Activated T-cell treated with anti-CD3 and anti-CD28 coated beads for 4 hours (primary cell): ENCODE measurements at places on chromosomes 2 and 18.

DNA sequence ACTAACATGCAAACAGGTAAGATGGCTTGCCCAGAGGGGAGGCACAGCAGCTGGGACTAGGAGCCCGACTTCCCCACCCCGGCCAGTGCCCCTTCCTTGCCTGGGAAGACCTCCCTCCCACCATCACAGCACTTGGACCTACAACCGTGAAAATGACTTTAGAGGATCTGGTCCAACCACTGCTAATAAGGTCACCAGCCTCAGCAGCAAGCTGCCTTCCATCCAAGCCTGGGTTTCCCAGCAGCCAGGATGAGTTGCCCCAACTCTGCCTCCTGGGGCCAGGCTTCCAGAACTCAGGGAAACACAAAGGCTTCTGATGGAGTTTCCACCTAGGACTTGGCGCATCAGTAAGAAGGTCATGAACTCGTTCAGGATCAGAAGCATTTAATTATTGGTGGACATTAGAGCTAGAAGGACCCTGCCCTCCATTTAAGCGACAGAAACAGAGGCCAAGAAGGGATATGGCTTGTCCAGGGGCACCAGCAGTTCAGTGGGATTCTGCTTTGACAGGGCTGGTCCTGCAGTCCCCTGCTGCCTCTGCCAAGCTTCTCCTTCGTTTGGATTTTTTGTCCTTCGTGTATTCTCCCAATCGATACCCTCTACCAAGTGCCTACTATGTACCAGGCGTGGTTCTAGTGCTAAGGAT, 403.0 kb upstream of the ID2 start:
- DNase-seq = no peak

GRCh38 chr18:42229211-42230210, 274.5 kb downstream of the PIK3C3 start:
- no peak for DNase-seq

DNA sequence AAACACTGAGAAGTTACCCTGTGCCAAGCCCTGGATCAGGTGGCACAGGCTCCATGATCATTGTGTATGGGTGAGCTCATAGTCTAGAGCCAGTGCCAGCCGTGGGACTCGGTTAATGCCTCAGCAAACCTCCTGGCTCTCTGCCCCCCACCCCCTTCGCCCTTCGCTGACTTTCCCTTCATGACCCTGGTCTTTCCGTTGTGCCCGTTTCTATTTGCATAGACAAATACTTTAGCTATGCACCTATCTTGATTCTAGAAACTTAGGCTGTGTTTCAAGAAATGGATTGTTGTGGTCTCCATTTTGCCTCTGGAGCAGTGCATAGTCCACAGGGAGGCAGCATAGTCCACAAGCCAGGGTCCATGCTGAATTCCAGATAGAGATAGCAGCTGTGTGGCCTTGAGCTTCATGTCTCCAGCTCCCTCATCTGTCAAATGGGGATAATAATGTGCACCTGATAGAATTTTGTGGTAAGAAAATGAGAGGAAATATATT, 44.8 kb upstream of the KDM3A start:
- DNase-seq = no peak

- DNase-seq = no peak
Measured at GRCh38 chr2:166591226-166591625, 97.2 kb upstream of the SCN7A start.
